Fibroblast of lung (primary cell): ENCODE measurements at places on chromosomes 2 and 18. TPM values are rescaled to one million over a fixed set of nuclear protein-coding genes. Genes with fewer than 3 reads are reported as not detected.
A peak's percentile ranks its signal among the peaks of the same experiment; 100 is the strongest.

DNA sequence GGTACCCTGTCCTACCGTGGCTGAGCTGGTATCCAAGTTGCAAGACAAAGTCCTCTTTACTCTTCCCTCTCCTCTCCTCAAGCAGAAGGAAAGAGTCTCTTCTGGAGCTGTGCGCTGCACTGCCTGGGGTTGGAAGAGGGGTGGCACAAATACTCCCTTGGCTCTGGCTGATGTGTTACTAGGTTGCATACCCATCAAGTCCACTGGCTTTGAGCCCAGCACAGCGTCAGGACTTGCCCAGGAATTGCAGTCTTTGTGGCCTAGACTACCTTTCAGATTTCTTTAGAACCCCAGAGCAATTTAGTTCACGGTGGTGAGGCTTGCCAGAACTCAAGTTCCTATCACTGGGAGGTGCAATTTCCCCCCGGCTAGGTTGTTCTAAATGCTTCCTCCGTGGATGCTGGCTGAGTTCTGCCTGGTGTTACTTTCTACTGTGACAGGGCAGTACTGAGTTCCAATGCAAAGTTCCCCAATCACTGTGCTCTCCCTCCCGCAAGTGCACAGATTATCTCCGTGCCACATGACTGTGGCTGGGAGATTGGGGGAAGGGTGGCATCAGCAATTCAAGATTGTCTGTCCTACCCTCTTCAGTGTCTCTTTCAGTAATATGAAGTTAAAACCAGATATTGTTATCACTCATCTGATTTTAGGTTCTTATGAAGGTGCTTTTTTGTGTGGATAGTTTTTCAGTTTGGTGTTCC lies 13.4 kb downstream of the MYO3B start:
- no peak for DNase-seq

GRCh38 chr2:39188960-39189494 lies 54.7 kb downstream of the CDKL4 start:
- DNase-seq: no peak

DNA sequence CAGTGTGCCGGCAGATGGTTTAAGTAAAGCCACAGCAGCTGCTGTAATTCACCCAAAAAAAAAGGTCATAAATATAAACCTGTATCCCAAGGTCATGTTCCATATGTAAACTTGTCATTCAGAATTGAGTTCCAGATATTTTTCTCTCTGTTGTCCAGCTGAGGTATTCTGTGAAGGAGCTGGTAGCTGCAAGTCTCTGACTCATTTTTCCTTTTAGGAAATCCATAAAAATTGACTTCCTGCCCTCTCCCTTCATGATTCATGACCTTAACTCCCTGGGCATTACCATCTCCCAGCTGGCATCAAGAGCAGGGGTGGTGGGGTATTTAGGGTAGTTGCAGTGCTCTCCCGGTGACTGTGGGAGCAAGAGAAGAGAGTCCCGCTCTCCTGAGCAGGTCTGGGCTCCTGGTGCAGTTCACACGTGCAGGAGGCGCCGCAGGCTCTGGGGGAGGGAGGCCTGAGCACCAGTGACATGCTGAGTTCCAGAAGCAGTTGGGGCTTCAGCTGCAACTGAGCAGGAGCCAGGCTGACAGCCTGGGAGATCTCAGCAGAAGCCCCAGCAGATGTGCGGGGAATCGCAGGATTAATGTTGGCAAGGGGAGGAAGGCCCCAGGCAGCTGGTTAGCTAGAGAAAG lies 192.6 kb downstream of the MGAT5 start:
- DNase-seq: peak; percentile 74

Gene B3GNT7
- polyA plus RNA-seq: 0.01 and 0.06 TPM in 2 replicates

Gene PPP1R7
- polyA plus RNA-seq: 141 and 153 TPM in 2 replicates

Gene REG3G
- not detected in 2 replicates for polyA plus RNA-seq

Gene SP9
- polyA plus RNA-seq: not detected in 2 replicates

Gene CNGA3
- 0.03 TPM in 1 of 2 replicates, not detected in the other for polyA plus RNA-seq
